Cortex of kidney (tissue), 1 donor: ENCODE measurements at places on chromosomes 5 and 9.

DNA sequence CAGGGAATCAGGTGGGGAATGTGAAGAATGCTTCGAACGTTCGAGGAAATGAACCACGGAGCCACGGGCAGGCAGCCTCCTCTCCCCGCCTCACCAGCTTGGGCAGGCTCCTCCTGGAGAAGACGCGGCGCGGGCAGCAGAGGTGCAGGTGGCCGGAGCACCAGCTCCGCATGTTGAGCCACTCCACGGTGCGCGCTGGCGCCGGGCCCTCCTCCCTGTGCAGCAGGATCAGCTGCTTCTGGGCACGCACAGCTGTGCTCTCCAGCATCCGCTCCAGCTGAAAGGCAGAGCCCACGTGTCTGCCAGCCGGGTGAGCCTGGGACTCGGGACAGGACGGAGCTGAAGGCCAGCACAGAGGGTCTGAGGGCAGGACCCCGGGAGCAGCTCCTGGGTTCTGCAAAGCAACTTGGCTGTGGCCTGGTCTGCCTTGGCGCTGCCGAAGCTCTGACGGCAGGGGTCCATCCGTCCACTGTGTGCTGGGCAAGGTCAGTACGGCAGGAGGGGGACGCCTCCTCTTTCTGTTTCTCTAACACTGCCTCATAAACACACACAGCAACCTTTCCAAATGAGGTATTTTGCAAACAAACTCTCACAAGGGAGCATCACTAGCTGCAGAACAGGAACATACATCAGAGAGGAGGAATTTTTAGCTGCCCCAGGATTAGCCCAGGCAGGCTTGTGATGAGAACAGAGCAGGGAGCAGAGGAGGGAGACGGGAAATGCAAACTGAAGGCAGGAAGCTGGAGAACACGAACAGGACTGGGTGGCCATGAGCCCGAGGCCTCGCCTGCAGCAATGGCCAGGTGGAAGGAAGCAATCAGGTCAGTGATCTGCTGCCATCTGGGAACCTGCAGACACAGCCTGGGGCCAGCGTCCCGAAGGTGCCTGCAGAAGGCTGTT, 20.1 kb upstream of the NSMF start:
- DNase-seq = no peak

DNA sequence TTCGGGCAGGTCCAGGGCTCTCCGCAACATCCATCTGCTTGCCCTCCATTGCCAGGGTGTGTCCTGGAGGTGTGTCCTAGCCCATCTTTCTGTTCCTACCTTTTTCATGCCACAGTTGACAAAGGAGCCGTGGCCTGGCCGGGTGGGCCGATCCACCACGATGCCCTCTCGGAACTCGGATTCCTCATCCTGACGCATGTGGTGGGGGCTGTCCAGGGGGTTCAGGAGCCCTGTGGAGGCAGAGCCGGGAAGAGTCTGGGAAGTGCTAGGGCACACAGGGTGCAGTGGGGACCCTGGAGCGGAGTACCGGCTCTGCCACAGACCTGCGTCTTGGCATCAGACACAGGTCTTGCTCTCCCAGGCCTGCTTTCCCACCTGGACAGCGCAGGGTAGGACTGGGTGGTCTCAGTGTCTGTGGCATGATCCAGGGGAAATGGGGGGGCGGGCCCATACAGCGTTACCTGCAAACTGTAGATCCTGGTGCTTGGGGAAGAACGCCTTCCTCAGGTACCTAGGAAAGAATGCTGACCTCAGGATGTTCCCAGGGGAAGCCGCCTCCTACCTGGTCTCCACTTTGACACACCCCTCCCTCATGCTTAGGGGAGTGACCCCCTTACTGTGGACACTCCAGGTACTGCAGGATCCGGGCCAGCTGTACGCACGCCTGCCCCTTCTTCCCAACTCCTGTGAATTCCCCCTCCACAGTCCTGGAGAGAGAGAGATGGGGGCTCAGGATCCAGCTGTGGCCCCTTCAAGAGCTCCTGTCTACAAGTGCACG, 3.5 kb downstream of the SPOUT1 start:
- no peak for DNase-seq

- DNase-seq = no peak
These were observed 9.4 kb upstream of the ZFR start for GRCh38 chr5:32453916-32454315.

DNA sequence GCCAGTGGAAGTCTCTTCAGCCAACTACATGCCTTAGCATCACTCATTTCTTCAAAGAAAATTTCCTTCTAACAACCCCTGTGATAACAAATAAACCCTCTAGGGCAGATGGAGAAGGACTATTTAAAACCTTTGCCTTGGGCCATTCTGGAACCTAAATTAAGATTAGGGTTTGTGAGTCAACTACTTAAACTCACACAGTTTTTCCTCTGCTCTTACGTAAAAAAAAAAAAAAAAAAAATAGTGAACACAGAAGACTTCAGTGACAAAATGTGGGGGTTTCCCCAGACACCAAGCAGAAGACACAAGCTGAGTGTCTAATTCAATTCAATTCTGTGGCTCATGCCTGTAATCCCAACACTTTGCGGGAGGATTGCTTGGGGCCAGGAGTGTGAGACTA, 65.8 kb upstream of the ERCC6L2 start:
- DNase-seq = no peak

DNA sequence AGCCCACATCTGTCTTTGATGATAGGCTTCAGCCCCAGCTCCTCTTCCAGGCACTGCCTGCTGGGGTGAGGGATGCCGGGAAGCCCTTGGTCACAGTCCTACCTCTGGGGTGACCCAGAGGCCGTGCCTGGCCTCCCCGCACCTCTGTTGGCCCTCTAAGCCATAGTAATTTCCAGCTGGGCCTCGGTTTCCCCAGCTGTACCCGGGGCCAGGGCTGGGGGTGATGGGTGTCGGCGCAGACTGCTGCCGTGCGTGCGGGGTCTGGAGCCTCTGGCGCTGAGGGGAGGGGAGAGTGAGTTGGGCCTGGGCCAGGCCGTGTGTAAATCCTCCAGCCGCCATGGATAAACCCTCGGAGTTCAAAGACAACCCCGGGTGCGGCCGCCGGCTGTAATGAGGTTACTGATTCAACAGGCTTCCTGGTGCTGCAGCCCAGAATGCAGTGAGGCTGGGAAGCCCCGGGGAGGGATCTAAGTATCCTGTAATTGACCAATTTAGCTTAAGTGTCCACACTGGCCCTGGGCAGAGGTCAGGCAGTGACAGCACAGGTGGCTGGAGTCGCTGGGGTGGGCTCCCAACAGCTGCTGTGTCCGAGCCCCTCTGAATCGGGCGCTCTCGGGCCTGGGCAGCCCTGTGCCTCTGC, 7.1 kb downstream of the RXRA start:
- DNase-seq = no peak

DNA sequence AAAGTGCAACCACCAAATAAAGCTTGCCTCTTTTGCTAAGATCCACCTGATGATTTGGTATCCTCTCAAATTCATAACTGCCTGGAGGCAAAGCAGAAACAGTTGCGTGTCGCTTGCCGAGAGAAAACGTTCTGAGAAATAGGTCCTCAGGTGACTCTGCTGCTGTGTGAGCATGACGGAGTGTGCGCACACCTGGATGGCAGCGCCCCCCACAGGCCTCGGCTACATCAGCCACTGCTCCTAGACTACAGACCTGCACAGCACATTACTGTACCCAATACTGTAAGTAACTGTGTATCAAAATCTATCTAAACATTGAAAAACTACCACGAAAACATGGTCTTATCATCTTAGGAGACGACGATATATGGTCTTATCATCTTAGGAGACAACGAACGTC, 87.4 kb downstream of the CAMSAP1 start:
- no peak for DNase-seq

DNA sequence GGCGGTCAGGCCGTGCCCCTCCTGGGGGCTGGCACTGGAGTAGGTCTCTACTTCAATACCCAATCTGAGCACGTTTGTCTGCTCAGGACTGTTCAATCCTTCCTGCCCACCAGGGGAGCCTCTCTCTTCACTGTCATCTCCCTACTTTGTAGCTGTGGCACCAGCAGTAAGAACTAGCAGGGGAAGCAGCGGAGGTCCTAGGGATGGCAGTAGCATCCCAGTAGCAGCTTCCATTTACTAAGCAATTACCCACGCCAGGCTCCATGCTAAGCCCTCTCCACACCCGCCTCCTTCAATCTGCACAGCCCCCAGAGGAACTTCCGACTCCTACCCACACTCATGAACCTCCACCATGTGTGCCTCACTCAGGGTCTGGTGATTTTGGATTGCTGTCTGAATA, 31.7 kb downstream of the FSTL4 start:
- DNase-seq = no peak

- no peak for DNase-seq
These were observed 262.5 kb downstream of the NPR3 start for GRCh38 chr5:32973646-32974045.

DNA sequence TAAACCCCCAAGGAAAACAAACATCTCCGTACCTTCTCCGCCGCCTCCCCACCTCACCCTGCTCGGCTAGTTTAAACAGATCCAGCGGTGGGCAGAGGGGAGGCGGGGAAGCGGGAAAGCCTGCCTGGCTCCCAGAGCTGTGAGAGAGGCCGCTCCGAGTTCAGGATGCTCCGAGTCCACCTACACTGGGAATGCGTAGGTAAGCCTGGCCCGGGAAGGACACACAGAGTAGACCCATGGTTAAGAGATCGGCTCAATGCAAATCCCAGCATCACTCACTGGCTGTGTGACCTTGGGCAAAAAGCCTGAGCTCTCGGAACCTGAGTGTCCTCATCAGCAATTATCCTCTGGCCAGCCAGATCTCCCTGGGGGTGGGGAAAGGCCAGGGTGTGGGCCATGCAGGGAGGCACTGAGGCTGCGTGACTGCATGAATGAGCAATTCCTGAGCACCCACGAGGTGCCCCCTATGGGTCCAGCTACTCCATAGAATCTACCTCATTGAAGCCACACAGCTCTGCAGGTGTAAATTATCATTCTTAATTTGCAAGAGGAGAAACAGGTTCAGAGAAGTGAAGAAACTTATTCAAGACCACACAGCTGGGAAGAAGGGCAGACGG, 30.5 kb upstream of the LMX1B start:
- no peak for DNase-seq

GRCh38 chr5:135493406-135494180, 41.4 kb upstream of the TIFAB start:
- no peak for DNase-seq

- no peak for DNase-seq
These were observed 35.5 kb upstream of the GRHPR start for GRCh38 chr9:37386988-37387387.

DNA sequence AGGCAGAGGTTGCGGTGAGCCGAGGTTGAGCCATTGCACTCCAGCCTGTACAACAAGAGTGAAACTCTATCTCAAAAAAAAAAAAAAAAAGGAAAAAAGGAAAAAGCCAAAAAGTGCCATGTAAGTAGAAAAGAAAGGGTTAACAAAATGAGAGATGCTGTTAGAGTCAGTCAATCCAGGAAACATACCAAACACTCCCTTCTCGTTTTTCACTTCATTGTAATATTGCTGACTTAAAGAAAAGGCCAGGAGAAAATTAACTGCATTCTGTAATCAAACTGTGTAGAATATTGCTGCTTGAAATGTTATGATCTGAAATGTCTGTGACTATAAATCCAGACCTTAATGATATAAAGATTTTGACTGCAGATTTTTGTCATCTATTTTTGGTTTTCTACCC, 379.1 kb downstream of the ENC1 start:
- no peak for DNase-seq

DNA sequence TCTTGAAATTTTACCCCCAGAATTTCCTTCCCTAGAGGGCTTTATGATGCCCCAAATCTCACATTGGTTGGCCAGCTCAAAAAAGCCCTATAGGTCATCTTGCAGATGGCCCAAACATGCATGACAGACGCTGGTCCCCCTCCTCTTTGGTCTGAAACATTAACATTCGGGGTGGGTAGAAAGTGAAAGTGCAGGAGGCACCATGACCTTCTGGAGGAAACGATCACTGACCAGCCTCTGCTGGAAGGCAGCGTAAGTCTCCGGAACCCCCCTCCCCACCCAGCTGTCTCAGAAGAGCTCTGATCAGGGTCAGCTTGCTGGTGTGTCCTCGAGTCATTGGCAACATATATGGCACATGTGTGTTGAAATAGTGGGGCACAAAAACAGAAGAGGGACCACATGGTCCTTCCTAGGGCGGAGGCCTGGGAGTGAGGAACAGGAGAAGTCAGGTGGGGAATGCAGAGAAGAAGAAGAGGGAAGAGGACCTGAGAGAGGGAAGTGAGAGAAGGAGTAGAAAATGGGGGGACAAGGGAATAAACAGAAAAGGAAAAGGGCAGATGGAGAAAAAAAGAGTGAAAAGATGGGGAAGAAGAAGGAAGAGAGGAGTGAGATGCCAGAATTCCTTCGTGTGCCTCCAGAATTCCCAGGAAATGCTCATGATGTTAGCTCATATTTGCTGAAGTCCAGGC, 46.2 kb downstream of the IL31RA start:
- DNase-seq = no peak

DNA sequence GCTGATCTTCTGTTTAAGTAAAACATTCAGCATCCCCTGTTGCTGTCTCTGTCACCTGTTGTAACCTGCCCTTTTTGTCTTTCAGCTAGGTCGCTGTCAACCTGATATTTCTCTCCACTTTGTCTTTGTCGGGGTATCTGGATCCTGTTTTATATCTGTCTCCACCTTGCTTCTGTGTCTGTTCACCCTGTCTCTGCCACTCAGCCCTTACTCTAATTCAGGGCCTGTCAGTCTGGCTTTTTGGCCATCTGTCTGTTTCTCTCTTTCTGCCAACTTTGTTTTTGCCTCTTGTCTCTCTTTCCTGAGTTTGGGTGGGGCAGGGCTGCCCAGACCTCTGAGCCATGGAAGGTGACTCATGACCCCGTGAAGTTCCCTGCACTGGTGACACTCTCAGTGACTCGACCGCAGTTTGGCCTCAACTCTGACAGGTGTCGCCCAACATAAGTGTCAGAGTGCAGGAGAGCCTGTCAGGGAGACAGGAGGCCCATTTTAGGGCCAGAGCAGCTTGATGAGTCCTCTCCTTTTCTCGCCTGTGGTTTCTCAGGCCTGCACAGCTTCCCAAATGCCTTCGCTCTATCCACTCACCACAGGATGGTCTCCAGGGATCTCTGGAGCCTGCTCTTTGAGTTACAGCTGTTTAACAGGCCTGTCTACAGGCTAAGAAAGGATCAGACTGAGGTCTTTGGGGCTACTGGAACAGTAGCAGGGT, 868 bp downstream of the ZBTB43 start:
- no peak for DNase-seq

DNA sequence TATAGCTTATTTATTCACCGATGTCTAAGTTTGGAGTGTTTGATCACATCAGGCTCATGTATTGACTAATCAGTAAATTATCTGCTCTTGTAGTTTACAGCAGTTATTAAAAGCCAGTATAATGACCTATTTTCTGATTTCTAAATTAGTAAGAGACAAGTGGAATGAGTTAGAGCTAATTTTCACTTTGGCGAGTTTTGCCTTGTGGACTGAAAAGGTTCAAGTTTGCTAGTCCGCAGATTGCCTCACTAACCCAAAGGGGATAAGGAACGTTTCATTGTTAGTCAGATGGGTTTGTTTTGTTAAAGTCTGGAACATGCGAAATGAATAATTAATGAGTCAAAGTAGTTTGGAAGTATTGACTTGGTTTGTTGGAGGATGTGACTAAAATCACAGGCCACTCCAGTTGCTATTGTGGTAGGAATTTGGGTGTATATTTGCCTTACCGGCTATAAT, 40.1 kb downstream of the SMARCA2 start:
- no peak for DNase-seq

GRCh38 chr5:140220698-140221064, 45.7 kb downstream of the CYSTM1 start:
- no peak for DNase-seq
